ENCODE measurements at places on chromosomes 12 and 14.

DNA sequence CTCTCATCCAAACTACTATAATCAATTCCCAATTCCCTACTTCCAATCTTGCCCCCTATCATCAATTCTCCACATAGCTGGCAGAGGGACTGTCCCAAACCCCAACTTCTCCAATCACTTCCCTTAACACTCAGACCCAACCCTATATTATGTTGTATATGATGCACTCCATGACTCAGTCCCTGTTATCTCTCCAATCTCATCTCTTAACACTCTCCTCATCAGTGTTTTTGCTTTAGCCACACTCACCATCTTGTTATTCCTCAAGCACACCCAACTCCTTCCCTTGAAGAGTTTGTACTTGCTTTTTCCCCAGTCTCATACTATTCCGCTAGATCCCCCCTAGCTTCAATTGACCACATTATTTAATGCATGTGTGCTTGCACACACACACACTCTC, 4.9 kb downstream of the RHOJ start:
- DNase-seq = no peak

DNA sequence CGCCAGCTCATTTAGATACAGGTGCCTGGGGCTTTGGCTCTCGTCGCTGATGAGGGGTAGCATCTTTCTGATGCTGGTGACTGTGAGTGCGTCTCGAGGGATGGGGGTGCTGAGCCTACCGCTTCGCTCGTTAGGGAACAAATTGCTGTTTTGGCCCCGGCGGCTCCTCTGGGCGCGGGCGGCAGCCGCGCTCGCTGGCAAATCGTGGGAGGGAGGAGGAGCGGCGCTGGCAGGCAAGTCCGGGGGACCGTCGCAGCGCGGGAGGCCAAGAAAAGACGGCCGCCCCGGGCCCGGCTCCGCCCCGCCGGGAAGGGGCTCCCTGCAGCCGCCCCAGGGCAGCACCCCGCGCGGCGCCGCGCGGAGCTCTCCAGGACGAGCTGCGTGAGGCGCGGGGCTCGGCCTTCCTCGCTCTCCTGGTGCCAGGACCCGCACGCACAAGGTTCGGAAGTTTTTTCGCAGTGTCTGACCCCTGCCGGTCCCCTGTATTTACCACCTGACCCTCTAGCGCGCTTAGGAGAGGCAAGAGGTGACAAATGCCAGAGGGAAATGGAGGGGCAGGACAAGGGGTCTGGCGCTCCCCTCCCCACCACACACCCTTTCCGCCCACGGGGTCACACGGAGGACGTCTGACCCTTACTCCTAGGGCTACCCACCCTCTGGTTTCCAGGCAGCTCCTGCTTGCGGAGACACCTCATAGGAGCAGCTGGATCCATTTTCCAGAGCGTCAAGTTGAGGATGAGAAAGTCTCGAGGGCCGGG, 899 bp upstream of the KCNH3 start:
- DNase-seq = no peak

DNA sequence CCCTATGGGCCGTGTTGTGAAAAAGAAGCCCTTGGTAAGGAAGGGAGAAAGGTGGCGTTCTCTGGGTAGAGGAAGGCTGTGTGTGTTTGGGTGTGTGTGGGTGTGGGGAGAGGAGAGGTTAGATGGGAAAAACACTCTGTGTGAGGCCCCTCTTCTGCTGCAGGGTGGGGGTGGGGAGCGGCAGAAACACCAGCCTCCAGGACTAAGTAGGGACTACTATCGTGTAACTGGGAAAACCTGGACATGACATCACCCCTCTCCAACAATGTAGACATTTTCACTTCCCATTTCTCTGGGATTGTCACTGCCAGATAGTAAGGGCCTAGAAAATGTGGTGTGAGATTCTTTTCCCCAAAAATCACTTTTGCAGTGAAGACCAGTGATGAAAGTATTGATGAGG, 205.0 kb downstream of the NTF3 start:
- no peak for DNase-seq

DNA sequence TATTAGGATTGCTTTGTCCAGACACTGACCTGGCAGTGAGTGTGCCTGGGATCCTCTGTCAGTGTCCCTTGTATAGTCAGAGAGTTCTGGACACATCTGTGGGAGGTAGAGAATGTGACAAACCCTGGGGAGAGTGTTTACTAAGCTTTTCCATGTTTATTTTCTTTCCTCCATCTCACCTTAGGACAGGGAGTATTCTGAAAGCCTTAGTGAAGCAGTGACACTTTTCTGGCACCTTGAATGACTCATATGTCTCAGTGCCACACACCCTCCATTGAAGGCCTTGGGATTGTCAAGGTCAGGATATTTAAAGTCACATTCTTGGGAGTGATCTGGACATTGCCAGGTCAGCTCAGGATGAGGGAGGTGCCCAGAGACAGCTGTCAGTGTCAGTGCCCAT, 34.9 kb upstream of the CTDSP2 start:
- DNase-seq = no peak

- DNase-seq = no peak
Observed at GRCh38 chr12:108613548-108613947, 15.7 kb upstream of the TMEM119 start.

- DNase-seq = no peak
Observed at GRCh38 chr14:58887931-58888330, 250.2 kb downstream of the DACT1 start.

GRCh38 chr12:69476276-69477017, 6.3 kb downstream of the FRS2 start:
- no peak for DNase-seq

DNA sequence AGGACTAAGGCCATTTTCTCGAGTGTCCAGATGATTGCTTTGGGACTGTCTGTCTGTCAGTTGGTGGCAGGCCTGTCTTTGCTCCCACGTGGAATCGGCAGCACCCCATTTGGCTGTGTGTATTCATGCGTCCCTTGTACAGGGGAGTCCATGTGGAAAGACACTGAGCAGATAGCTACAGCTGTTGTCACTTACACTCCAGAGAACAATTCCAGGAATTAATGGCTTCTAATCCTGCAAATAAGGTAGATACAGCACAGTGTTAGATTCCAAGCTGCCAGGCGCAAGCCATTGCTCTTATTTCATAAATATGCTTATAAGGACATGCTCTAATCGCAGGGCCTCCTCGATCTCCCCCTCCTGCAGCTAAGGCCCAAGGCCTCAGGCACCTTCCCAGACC, 208.8 kb downstream of the VRK1 start:
- no peak for DNase-seq

DNA sequence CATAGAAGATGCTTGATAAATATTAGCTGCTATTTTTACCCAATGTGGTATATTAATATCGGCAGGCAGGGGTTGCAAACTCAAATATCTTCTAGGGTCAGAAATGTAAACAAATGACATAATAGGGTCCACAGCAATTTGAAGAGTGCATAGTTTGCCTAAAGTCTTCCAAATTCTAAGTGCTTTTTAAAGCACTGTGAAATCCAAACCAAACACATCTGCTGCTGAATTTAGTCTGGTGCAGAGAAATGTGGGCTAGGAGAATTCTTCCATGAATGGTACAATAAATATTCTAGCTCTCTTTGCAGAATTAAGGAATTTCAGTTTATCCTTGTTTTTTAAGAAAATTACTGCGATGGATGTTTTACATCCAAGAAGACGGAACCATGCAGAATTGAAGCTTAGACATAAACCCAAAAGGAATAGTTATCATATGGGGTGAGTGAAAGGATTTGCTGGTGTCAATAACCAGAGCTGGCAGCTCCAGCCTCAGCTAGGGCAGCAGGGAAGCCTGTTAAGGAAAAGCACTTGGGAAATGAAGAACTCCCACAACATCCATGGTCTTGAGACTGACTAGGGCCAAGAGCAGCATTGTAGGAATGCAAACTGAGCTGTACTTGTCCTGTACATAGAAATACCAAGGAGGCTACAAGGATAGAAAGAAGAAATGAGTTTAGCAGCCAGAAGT, 65.5 kb downstream of the PTPRR start:
- DNase-seq = no peak

DNA sequence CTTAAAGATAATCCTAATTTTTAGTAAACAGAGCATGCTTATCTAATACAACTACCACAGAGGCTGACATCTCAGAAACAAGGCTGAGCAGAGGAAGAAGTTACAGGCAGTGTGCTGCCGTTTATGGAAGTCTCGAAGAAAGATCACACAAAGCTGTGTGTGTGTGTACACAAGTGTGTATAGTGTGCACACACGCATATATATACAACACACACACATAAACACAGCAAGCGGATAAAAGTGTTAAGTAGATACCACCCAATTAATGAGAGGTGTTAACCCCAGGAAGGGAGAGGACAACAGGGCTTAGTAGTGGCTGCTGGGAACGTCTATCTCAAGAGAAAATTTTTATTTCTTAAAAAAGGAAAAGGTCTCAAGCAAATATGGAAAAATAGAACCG, 15.3 kb downstream of the CCDC88C start:
- no peak for DNase-seq

GRCh38 chr12:29066011-29066588, 83.0 kb upstream of the FAR2 start:
- no peak for DNase-seq

DNA sequence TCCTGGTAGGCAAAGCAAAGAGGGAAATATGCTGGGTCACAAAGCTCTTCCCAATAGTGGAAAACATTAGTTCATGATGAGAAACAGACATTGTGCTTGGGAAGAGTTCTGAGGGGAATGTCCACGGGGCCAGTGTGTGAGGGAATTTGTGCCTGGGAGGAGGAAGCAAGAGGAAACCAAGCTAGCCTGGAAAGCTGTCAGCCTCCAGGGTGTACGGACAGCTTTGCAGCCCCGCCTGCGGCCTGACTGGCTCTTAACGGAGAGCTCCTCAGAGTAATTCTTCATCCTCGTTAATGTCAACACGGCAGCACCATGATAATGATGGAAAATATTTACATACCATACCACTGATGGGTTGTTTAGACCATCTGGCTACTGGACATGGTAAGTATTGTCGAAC, 32.4 kb downstream of the PITPNM2 start:
- no peak for DNase-seq

GRCh38 chr12:2696136-2696535, 98.6 kb upstream of the FKBP4 start:
- no peak for DNase-seq

GRCh38 chr12:104686196-104686595, 229.4 kb downstream of the CHST11 start:
- no peak for DNase-seq

GRCh38 chr14:26531894-26532293, 65.9 kb downstream of the NOVA1 start:
- no peak for DNase-seq

GRCh38 chr12:644818-645552, 18.3 kb downstream of the NINJ2 start:
- DNase-seq = no peak

DNA sequence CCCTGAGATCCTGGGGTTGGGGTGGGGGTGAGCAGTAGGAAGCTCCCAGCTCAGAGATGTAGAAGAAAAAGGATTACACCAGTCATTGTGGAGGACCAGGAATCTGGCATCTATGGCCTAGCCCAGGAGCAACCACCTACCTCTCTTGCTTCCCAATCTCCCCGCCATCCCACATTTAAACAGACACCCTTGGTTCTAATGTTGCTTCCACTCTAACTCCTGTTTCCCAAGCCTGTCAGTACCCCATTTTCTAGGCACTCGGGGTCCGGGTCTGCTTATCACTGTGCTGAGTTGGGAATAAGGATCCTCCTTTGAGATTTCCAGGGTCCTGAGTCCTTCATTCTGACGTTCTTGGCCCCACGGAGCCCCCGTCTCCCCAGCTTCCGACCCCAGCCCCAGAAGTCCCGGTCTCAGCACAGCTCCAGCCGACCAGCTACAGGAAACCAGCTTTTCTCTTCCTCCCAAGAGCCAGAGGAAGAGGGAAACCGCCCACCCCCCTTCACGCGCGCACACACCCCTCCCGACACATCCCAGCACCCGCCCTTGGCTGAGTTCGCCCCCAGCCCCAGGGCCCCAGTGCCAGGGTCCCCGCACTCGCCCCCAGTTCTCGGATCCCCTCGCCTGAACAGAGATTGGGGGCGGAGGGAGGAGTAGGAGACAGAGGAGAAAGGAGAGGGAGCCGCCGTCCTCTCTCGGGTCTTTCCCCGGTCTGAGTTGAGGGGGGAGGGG, 1.2 kb downstream of the ITGA5 start:
- no peak for DNase-seq

DNA sequence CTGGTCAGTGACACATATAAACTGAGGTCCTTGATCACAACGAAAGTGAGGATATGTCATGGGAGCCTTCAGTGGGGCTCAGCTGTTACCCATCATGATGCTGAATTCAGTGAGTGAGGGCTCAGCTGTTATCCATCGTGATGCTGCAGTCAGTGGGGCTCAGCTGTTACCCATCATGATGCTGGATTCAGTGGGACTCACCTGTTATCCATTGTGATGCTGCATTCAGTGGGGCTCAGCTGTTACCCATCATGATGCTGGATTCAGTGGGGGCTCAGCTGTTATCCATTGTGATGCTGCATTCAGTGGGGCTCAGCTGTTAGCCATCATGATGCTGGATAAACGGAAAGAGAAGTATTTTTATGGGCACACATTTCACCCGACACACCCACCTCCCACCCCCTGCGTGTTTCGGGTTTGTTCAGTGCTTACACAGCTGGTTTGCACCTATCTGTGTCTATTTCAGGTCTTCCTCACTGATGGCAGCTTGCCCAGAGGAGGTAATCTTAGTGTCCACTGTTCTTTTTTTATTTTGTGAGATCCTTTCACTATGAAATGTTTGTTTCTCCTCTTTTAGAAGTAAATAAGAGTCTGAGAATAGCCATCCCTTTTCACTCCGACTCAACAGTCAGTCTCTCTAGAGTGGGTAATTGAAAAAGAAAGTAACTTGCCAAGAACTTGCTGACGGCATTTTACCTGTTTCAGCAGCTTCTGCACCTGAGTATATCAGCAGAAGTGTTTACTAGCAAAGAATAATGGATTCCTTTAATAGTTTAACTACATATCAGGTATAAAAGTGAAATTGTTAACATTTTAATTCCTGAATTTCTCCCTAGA, 183.0 kb downstream of the ERC1 start:
- DNase-seq = no peak

- DNase-seq = no peak
Observed at GRCh38 chr12:84421103-84421502, 491.5 kb downstream of the SLC6A15 start.

- DNase-seq = no peak
Observed at GRCh38 chr14:58912287-58912686, 274.5 kb downstream of the DACT1 start.

GRCh38 chr14:55430024-55430690, 10.3 kb downstream of the TBPL2 start:
- no peak for DNase-seq

GRCh38 chr14:71629765-71630492, 302.3 kb upstream of the RGS6 start:
- no peak for DNase-seq

GRCh38 chr12:62766496-62766895, 168.5 kb downstream of the PPM1H start:
- no peak for DNase-seq

- DNase-seq = no peak
Observed at GRCh38 chr14:105205673-105206208, 24.6 kb upstream of the NUDT14 start.

GRCh38 chr14:92317511-92317910, 5.5 kb upstream of the SLC24A4 start:
- DNase-seq = no peak

All from activated CD4-positive, CD25-positive, alpha-beta regulatory T cell (primary cell).